NCI-H1417 treated with DMSO at 0.1 percent for 48 hours (cell line): ENCODE measurements at places on chromosomes 1 and 21.

DNA sequence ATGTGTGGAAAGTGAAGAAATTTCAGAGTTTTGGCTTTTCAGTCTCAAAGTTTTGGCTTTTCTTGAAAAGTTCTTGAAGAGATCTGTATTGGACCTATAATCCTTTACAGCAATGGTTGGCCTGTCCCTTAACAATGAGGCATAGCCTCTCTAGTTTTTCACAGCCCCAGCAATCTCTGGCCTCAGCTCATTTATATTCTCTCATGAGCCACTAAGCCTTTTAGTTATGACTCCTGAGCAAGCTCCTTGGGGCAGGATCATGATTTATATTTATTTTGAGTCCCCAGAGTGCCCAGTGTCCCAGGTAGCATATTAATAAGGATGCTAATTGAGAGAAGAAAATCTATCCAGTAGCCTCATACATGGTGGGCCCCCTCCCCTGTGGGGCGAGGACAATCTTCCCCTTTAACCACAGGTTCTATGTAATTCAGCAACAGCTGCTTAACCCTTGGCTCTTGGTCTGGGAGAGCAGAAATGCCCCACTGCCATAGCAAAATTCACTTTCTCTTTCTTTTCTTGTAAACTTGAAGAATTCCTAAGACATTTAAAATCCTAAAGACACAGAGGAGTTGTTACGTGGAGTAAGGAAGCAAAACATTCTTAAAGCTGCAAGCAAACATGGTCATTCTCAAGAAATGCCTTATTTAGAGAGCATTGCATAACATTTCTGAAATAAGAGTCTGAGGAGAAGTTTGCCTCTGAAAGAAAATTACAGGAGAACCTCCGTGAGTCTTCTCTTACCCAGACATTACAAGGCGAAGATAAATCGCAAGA, 6.3 kb downstream of the NGF start:
- no peak for DNase-seq

GRCh38 chr21:44596068-44596725, 3.9 kb upstream of the KRTAP10-6 start:
- DNase-seq, result no peak

DNA sequence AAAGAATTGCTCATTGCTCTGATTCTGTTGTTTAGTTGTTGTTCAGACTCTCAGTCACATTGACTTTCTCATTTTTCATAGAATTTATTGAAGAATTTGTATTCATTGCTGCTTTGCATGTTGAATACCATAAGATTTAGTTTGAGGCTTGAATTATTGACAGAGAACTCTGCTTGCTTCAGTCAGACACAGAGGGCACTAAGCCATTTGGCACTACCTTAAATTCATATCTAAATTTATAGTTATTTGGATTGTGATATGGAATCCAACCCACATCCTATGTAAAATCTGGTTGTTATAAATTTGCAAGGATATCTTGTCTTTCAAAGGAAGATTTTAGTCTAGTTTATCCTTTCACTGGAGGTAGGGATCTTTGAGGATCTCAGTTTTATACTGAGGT, 1748.6 kb downstream of the BRINP3 start:
- DNase-seq, result no peak

DNA sequence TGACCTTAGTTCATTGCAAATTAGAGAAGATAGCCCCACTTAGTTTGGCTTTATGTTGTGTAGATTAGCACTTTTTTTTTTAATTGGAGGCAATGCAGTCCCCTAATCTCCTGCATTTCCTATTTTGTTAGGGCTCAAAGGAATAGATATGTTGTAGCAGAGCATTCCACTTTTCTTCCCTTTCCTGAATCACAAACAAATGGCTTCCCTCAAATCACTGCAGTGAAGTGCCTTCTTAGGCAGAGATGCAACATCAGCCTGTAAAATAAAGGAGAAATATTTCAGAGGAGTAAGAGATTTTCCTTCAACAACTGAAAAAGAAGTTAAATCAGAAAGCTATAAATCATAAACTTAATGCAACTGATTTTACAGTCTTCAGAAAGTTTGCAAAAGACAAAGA, 271.8 kb upstream of the C1orf105 start:
- no peak for DNase-seq

GRCh38 chr21:43987509-43987908, 24.6 kb upstream of the TRAPPC10 start:
- no peak for DNase-seq

DNA sequence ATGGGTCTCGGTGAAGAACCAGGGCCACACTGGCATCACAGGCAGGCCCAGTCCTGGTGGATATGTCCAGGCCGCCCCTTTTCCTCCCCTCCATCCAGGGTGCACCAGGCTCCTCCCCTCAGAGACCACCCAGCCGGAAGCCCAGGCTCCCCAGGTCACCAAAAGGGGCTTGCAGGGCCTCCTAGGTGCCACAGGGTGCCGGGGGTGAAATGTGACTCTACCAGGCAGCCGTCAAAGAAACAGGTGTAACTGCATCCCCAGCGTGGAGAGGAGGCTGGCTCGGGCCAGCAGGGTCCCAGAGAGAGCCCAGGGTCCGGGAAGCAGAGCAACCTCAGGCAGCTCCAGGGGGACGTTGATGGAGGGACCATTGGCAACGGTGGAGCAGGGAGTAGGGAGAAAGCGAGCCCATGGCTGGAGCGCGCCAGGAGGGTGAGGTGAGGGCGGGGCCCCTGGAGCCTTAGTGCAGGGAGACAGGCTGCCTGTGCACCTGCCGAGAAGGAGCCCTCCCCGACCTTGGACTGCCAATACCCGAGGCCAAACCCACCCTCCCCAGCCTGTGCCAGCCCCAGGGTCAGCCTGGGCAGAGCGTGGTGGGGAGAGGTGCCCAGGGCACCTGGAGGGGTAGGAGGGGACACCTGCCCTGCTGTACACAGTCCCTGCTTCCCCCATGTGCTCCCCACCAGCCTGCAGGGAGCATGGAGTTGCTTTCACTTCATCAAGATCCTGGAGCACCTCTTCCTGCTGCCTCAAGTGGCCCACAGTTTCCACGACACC, 48.3 kb upstream of the POFUT2 start:
- no peak for DNase-seq

DNA sequence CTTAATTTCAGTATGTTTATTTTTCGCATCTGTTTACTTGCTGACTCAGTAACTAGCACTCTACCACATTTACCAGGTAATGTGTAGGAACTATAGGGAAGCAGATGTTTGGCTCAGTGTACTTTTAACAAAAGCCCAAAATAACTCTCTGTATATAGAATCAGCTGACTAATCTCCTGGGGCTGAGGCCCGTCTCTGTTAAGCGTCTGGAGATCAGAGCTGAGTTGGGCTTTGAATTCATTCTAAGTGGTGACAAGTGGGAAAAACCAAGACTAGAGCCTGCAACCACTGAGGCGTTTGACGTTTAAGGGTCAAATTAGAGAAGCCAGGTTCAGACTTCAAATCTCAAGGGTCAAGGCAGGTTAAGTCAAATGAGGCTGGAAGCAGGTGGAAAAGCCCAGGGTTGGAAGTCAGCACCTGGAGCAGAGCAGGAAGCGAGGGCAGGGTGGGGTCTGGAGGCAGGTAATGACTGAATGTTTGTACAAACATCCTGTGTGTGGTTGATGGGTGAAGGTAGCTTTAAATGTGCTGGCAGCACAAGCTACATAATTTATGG, 56.8 kb upstream of the LYST start:
- no peak for DNase-seq

- no peak for DNase-seq
Measured at GRCh38 chr1:9459816-9460407, 79.4 kb upstream of the SLC25A33 start.

GRCh38 chr1:209552406-209553264, 30.9 kb upstream of the CAMK1G start:
- no peak for DNase-seq

DNA sequence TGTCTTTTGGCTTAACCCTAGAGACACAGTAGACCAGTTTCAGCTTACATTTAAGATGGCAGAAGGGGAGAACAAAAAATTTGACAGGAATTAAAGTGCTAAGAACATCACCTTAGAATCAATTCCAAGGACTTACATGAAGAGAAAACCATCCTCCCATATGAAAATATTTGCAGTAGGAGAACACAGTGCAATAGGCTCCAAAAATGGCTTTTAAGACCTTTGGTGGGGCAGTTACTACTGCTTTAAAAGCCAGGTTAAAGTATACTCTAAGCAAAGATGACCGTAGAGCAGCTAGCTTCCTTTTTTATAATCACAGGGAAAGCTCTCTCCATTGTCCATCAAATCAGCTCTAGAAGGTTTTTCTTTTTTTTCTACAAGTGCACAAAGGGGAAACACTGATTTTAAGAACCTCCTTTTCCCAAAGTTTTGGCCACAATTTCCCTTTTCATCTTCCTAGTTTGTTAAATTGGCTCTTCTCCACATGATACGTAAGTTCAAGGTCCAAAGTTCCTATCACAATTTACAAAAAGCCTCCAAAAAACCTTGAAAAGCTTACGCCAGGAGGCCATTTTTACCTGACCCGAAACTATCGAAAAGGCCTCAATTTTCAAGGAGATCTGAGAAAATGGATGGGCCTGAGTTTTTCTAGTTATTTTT, 3.3 kb downstream of the TXNIP start:
- no peak for DNase-seq

GRCh38 chr21:37916310-37917051, at the start of gene KCNJ6:
TSS of gene KCNJ6 (minus strand) at chr21:37916457. CDS start at chr21:37840682, 75,775 bp downstream.
- DNase-seq, result peak; percentile 28

DNA sequence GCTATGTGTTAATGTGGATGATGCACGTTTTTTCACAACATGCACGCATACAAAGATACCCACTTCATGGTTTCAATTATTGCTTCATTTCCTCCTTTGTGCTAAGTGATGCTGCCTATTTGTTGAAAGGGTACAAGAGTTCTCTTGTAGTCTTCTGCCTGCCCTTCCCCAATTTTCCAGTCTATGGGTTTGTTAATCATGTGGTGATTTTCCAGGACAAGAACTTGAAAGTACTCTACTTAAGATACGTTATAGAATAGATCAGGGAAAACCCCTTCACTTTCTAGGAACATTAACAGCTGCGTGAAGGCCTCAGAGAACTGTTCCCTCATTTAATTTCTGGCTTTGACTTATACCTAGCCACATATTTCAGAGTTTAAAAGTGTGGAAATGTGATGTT, 52.1 kb upstream of the SLC44A3 start:
- DNase-seq, result no peak

GRCh38 chr1:56212143-56212542, 367.2 kb downstream of the PLPP3 start:
- no peak for DNase-seq

DNA sequence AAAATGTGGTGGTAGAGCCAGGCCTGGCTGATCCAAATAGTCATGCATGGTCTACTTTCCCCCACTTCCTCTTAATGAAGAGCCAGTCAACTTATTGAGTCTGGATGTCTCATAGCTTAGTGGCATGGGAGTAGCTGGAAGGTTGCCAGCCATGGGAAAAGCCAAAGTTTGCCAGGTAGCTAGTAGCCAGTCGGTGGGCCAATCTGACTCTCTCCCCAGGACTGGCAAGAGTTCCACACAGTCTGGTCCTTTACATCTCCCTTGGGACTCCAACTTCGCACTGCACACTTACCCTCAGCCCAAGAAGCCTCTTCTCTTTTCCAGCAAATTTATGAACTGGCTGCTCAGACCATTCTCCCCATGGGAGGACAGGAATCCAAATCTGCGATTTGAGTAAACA, 8.3 kb downstream of the WARS2 start:
- DNase-seq, result no peak

DNA sequence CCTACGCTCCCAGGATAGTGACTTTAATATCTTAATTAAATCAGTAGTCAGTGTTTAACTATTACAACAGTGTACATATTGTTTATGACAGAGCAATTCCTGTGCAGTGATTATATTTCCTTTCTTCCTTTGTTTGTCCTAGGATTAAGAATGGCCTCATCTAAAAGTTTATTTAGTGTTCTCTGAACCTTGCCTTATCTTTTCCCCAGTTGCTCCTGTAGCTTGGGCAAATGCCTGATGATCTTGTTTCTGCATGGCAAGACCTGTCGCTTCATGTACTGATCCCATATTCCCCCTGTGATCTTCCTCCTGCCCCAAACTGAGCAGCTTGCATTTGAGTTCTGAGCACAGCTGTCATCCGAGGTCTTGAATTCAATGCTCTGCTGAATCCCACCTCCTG, 69.1 kb upstream of the STUM start:
- DNase-seq, result no peak

DNA sequence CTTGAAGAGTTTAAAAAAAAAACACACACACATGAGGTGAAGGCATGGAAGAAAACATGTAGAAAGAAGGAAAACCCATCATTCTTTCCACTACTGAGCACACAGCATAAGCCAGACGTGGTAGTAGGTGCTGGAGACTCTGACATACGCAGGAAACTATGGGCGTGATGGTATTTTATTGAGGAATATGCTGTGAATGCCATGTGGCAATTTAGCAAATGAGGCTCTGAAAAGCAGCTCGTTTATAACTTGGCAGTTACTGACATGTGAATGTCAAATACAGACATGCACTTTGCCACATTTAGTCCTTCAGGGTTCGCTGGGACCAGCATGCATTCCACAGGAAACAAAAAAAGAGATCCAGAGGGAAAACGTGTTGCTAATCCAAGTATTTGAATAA, 74.3 kb upstream of the IFNAR2 start:
- no peak for DNase-seq

- no peak for DNase-seq
Measured at GRCh38 chr1:6260961-6261614, at the start of gene GPR153. TSS of gene GPR153 (minus strand) at chr1:6261098. CDS start at chr1:6254905, 6,193 bp downstream.

- DNase-seq, result no peak
Measured at GRCh38 chr1:151854658-151855057, 1.1 kb upstream of the THEM5 start.

DNA sequence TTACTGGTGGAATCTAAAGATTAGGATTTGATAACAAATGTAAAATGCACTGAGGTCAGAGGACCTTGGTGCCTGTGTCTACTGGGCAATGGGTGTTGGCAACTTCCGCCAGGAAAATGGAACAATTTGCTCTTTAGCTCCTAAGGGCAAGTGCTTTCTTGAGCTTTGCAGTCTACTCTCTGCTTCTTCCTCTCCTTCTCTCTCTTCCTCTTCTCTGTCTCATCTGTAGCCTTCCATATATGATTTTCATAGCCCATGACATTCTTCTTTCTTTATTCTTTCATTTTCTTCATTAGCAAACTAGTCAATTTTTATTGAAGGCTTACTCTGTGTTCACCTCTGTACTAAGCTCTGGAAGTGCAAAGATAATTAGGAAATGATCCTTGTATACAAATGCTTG, 35.5 kb downstream of the OVGP1 start:
- DNase-seq, result no peak

- DNase-seq, result no peak
Measured at GRCh38 chr1:114390361-114390760, 120.6 kb downstream of the TRIM33 start.

DNA sequence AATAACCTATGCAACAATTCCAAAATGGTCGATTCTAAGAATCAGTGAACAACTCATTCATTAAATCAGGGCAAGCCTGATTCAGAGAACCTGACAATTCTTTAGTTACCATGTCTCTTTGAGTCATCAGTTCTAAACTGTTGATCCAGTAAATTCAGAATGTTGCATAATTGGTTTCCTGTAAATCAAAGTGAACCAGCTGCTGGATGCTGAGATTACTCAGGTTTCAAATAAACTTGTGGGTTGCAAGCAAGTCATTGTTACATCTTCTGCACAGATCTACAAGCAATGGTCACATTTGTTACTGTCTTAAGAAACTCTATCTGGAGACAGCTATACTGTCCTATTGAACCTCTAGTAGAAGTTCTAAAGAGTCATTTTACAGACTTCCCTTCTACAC, 16.5 kb downstream of the PLA2G2D start:
- DNase-seq, result no peak
